KBM-7 (cell line): ENCODE measurements at places on chromosomes 1 and 21.

GRCh38 chr1:73978964-73979363 lies 219.0 kb downstream of the LRRIQ3 start:
- no peak for DNase-seq

GRCh38 chr1:115196296-115196695 lies 107.0 kb upstream of the TSPAN2 start:
- no peak for DNase-seq

DNA sequence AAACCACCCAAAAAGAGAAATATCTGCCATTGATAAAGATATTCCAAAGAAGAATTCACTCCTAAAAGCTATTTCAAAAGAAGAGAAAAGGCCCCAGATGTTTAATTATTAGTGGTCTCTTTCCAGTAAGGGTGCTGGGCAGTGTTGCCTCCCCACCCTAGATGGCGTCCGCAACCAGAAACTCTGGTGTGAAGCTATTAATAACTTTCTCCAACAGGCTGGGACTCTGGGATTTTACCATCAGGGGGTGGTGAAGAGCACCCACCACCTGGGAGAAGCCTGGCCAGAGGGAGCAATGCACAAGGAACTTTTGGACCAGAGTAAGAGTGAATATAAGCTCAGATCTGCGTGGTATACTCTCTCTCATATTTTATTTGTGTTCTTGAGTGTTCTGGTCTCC lies 115.4 kb upstream of the TIAM1 start:
- DNase-seq = no peak

DNA sequence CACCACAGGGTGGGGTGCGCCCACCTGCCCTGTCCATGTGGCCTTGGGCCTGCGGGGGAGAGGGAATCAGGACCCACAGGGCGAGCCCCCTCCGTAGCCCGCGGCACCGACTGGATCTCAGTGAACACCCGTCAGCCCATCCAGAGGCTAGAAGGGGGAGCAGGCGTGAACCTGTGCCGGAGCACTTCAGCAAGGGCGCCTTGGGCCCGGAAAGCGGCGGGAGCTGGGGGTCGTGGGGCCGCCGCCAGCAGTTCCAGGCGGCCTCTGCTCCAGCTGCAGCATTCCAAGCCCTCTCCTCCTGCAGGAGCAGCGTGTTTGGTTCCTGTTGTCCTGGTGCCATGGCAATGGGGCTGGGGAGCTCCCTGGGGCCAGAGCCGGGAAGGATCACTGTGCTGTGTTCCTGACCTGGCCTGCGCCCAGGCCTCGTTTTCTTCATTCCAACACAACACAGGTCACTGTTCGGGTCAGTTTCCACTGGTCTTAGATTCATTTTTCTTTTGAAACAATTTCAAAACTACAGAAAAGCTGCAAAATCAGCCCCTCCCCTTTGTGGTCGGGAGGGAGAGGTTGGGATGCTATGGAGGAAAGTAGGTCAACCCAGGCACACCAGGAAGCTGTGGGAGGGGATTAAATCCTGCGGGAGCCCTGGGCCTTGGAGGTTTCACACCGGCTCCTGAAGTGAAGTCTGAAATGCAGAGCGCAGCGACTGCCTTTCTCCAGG lies 18.8 kb downstream of the SLX9 start:
- no peak for DNase-seq

DNA sequence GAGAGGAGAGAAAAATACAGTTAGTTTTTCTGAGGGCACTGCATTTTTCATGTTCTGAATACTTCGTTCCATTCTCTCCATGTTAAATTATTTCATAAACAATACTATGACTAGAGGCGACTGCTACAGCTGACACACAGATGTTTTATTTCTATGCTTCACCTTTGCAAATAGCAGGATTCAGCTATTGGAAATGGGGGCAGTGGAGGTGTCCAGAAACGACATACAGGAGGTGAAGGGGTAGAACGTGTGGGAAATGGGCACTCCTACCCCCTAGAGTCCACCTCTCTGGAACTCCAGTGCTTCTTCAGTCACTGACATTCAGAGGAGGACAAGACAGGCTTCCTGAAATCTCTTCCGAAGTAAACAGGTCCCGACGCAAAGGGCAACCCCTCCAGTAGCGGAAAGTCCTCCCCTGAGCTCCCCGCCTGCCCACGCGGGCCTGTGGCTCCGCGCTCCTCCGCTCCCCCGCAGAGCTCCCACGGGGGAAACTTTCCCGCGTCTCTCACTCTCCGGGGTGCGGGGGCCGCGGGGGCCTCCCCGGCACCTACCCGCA lies 480 bp downstream of the DPYD start:
- no peak for DNase-seq
